ENCODE measurements at places on chromosomes 3 and 15.

DNA sequence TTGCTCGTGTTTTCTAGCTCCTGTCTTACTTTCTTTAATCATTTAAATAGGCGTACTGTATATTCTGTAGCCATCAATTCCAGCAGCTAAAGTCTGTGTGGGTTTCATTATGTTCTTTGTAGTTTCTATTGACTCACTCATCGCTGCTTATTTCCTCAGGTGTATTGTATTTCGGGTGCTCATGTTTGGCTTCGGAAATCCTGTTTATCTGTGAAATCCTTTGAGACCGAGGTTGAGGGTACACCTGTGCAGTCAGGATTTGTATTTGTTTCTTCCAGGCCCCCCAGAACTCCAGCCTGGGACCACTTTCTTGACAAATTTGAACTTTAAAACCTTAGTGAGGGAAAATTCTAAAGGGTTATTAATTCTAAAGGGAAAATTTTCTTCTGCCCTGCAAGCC, 2.0 kb upstream of the PAK2 start:
- no peak for DNase-seq

DNA sequence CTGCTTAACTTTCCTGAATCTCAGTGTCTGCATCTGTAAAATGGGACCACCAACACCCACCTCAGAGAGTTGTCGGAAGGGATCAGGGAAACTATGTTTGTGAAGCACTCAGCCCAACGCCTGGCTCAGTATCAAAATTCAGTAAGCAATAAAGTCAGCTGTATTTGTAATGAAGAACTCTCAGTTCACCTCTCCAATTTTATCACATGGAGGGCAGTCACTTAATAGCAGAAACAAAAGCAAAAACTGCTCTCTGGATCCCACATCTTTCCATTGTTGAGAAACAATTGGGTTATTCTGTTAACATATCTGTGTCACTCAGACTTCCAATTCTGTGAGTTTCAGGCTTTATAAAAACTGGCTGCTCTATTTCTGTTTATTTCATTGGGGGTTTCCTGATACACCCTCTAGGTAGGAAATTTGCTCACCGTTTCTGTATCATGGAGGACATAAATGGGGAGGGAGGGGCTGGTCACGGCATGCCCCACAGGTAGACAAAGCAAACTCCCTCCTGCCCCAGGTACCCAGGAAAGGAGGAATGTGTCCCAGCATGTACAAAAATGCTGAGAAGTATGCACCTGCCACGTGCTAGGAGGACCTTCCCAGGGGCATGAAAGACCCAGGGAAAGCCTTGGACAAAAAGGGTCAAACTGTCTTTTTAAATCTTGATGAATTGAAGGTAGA, 81.4 kb upstream of the LMOD3 start:
- no peak for DNase-seq

- no peak for DNase-seq
Measured at GRCh38 chr3:131397889-131398288, 16.3 kb downstream of the NUDT16 start.

GRCh38 chr3:29141918-29142275, 139.0 kb upstream of the RBMS3 start:
- DNase-seq = no peak

DNA sequence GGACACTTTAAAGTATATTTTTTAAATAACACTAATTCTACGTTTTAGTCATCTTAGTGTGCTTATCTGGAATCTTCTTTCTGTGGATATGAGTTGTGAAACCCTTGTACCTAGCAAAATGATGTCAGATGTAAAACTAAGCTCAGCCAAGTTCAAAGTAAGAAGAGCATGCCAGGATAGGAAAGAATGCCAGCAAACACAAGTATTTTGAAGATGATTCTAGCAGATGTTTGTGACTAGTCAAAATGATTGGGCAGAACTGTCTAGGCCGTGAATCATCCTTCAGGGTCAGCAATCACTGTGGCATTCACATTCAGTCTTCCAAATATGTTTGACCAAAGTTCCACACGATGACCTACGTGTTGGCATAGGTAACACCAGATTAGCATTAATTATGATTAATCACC, 5.4 kb upstream of the PLOD2 start:
- no peak for DNase-seq

DNA sequence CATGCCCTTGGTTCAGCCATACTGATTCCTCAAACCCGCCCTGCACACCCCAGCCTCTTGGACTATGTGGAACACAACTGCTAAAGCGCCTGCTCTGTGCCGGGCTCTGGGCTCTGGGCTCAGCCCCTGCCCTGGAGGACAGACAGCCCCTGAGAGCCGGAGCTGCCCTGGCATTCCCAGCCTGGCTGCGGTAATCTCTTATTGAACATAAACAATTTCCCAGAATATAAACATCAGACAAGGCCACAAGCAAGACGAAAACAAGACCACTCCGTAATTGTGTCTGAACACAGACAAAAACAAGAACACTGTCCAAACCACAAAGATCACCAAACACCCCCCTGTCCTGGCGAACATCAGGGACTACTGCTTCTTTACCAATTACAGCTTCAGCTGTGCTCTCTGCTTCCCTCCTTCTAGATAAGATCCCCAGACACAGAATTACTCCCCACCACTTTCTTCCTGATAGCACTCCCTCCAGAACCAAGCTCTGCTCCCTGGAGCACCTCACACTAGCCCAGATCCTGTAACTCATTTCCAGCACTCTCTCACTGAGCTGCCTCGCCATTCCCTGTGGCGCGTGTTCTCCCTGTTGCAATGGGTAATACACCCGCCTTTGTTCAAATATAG, 57.1 kb upstream of the TLE3 start:
- DNase-seq = no peak

DNA sequence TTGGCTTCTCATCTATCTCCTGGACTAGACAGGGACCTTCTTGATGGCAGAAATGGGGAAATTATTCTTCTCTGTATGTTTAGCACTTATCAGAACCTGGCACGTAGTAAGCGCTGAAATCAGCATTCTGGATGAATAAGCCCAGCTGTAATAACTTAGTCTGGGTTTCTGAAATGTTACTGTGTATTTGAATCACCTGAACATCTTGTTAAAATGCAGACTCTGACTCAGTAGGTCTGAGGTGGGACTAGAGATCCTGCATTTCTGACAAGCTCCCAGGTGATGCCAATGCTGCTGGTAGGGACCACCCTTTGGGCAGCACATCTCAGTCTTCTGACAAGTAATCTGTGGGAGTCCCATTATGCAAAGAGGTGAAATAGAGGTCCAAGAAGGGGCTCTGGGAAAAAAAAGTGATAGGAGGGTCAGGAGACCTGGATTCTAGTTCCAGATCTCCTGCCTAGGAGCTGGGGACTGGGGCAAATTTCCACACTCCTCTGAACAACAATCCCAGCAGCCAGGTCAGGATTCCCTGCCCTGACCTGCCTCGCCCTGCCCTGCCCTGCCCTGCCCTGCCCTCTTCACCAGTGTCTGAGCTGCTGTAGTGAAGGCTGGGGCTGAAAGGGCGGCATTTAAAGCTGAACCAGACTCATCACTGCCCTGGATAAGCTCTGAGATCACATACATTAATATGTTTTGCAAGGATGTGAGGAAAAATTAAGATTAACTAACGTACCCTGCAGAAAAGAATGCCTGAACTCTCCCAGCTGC, 17.2 kb upstream of the SLC6A11 start:
- no peak for DNase-seq

DNA sequence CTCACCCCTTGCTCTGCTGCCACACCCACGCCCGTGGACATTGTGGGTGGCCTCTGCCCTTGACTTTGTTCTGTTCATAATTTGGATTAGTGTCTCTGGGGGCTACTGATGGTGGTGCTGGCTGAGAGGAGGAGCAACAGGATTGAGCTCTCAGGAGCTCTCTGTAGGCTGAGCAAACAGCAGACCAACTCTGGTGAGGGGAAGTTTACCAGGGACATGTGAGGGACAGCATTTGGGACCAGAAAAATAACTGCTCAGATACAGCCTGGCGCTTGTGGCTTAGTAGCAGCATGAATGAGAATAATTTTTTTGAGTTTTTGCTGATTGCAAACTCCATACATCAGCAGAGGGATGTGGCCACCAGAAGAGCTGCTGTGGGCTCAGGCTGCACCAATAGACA, 14.8 kb downstream of the PPCDC start:
- no peak for DNase-seq

DNA sequence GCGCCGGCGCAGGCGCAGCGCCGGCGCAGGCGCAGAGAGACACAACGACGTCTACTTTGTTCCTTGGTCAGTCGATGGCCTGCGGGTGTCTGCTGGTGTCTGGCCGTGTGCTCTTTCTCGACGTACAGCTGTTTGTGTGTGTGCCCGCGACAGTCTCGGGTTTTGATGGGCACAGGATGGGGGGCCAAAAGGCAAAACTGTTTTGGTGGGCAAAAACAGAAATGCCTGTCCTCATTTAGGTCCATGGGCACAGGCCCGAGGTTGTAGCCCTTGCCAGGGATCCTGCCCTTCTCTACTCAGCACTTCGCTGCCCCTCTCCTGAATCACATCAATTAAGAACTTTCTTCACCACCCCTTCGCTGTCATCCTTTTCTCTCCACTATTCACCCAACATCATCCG, 184.8 kb upstream of the CHL1 start:
- DNase-seq = no peak
